ENCODE measurements at places on chromosomes 2 and 18.

DNA sequence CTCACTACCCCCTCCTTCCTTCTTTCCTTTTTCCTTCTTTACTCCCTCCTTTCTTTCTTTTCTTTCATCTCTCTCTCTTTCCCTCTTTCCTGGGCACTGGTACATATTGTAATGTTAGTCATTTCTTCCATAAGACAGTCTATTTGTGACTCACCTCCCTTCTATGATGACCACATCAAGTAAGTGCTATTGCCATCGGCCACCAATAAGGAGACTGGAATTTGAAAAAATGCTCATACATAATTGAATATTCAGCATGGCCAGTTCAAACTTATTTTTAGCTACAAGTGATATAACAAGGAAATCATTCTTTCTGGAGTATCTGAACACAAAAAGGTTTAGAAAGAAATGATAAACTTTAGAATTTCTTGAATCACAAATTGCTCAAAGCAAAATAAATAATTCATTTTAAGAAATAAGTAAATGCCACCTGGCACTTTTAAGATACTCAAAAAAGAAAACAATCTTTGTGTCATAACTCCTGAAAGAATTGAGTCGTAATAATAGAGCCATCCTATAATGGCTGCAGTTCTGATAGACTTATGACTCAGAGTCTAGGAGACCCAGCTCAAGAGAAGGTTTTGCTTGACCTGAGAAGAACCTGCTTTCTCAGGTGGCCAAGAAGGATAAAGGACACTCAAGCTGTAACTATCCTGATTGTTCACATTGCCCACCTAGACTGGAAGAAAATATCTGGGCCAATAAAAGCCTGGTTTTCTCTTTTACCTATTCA is 51.6 kb upstream of the CCBE1 start:
- DNase-seq, result no peak

DNA sequence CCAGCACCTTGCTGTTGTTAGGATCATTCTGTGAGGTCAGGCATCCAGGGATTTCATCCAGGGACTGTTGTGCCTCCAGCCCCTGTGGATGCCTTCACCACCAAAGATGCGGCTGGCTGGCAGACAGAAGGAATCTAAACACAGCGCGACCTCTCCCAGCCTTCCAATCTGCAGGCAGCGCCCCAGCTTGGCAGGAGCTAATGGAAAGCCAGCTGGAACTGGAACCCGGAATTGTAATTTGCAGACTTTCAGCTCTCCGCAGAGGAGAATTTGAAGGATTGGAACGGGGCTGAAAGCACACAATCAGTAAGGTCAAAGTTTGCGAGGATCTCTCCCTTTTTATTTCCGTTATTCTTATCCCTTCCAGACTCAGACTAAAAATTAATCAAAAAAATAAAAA is 127.8 kb downstream of the TRIB2 start:
- no peak for DNase-seq

DNA sequence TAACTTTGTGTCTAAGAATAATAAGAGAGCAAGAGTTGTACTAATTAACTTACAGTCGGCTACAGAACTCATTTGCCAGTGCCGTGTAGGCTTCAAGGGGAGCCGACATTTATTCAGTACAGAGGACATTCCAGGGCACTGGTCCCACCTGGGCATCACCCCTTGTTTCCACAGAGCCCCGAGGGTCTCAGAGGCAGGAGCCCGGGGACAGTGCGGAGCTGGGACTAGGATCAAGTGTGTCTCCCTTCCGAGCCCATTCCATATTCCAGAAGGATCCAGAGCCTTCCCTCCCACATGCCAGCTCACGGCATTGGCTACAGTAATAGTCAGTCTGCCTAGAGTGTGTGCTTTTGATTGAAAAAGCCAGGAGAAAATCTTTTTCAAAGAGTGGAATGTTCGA is 71.5 kb upstream of the CTDP1 start:
- DNase-seq, result no peak

DNA sequence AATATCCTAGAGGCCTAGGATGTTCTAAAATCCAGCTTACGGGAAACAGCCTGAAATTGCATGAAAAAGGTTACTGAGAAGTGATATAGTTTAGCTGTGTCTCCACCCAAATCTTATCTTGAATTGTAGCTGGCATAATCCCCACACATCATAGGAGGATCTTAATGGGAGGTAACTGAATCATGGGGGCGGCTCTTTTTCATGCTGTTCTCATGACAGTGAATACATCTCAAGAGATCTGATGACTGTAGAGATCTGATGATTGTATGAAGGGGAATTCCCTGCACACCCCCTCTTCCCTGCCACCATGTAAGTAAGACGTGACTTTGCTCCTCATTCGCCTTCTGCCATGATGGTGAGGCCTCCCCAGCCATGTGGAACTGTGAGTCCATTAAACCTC is 385.6 kb upstream of the ID2 start:
- no peak for DNase-seq

- no peak for DNase-seq
These were observed 11.7 kb downstream of the PFN4 start for GRCh38 chr2:24111407-24111901.

- peak; percentile 34 for DNase-seq
These were observed 1.9 kb downstream of the SP5 start for GRCh38 chr2:170716851-170717598.

DNA sequence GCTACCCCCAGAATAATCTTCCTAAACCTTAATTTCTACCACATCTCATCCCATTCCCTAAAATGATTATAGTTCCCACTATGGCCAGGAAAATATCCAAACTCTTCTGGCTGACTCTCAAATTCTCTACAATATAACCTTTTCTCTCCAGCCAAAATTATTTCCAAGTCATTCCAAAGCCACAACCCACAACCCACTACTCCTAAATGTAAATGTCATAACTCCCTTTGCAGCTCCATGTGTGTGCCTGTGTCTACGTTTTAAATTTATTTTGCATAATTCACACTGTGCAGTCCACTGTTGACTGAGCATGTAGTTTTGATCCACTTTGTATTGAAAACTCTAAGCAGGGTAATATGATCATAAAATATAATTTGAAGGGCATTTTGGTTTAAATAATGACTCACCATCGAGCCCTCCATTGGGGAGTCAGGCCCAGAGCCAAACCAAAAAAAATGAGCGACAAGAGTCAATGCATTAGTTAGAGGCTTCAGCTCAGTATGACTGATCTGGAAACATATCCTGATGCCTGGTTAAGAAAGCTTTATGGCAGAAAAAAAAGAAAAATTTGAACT is 171.0 kb downstream of the AFF3 start:
- no peak for DNase-seq

- no peak for DNase-seq
These were observed 5.1 kb downstream of the NEUROD1 start for GRCh38 chr2:181675254-181675653.

All from activated CD8-positive, alpha-beta memory T cell treated with anti-CD3 and anti-CD28 coated beads, Interleukin-2, amount 50 U/mL, for 4 hours (primary cell).